ENCODE measurements at places on chromosomes 1 and 21. TPM values are rescaled to one million over a fixed set of nuclear protein-coding genes. Genes with fewer than 3 reads are reported as not detected.

- peak; percentile 59 for DNase-seq
These were observed 15.8 kb downstream of the THBS3 start for GRCh38 chr1:155191904-155192303.

- peak; percentile 21 for DNase-seq
These were observed 6.6 kb upstream of the ZNF669 start for GRCh38 chr1:247110627-247111258.

DNA sequence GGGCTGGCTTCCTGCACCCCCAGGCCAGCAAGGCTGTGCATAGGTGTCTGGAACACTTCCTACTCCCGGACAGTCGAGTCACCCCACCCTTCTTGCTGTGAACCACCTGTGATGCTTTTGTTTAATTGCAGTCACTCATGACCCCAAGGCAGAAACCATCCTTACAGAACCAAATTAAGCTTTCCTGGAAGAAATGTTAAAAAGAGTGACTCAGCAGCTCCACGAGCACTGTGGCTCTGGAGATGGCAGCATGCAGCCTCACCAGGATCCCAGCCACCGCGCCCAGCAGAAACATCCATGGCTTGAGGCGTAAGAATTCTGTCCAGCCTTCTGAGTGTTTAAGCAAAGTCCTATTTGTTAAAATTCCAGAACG, 28.8 kb downstream of the SNAP47 start:
- no peak for DNase-seq

DNA sequence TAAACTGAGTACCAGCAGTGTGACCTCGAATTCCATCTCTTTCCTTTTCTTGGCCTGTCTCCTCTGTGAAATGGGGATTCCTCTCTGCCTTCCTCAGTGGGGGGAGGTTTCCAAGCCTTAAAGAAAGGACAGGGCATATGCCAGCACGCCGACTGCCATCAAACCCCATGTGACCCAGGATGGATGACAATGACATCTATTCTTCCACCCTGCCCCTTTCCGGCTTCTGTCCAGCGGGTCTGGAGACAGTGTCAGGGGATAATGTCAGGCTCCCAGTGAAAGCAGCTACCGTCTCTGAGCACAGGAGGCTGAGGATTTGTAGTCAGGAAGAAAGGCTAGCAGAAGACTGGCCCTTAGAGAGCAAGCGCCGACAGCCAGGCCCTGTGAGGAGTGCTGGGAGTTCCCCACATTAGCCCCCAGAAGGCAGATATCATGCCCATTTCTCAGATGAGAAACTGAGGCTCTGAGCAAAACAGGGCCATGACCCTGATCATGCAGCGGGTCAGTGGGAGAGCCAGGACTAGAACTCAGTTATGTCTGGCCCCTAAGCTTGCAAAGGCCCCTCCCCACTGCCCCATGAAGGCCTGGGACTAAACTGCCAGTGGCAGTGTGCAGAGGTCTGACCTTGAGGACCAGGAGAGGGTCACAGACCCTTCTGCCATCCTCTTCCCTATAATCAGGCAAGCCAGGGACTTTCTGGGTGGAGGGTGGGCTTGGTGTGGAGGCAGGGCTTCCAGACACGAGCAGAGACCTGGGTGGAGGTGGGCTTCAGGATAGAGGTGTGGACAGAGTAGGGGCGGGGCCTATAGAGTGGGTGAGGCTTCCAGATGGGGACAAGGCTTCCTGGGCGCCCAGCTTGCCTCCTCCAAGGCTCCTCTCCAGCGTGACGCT, 30.1 kb downstream of the CDCA8 start:
- DNase-seq = no peak

DNA sequence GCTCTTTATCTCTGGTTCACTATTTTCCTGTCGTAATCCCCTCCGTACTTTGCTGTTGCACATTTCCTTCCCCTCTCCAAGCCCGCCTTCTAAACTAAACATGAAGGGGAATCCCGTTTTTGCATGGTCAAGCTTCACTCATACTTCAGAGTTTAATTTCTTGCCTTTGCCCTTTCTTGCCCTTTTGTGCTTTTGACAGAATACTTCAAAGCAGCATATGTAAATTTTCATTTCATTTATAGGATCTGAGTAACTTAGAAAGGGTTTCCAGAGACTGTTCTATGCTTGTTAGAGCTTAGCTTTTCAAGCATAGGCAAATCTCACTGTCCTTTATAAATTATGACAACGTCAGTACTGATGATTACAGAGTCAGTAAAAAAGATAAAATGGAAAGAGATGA, 27.7 kb downstream of the SPATA45 start:
- no peak for DNase-seq

The DMBX1 gene
- not detected for total RNA-seq

DNA sequence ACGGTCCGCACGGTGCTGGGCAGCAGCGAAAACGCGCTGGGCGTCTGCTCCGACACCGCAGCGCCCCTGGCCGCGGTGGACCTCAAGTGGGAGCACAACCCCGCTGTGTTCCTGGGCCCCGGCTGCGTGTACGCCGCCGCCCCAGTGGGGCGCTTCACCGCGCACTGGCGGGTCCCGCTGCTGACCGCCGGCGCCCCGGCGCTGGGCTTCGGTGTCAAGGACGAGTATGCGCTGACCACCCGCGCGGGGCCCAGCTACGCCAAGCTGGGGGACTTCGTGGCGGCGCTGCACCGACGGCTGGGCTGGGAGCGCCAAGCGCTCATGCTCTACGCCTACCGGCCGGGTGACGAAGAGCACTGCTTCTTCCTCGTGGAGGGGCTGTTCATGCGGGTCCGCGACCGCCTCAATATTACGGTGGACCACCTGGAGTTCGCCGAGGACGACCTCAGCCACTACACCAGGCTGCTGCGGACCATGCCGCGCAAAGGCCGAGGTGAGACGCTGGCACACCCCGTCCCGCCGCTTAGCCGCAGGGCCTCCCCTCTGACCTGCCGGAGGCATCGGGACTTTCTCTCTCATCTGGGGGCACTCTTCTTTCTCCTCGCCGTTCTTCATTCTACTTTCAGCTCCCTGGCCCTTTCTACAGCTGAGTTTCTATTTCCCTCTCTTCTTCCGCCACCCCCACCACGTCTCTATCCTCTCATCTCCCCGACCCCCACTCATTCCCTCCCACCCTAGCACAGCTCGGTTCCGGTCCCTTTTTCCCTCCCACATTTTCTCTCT, 1.0 kb downstream of the NPR1 start:
- DNase-seq = peak; percentile 77

The NTRK1 gene
- total RNA-seq = 1.5 TPM

The HORMAD1 gene
- total RNA-seq = 0.60 TPM

DNA sequence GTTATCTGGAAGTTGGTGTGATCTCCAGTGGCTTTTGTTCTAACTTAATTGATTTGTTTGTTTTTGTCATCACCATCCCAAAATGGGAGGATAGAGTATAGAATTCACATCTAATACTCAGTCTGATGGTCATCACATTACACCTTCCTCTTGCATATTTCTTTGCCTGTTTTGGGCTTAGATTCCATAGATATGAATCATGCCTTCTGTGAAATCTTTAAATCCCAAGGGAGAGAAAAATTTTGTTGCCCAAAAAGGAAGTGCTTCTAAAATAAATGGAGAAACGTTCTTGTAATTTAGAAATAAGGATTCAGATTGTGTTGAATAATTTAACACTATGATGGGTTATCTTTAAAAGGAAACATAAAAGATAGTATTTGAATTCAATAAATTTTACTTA, 446.0 kb upstream of the LRRC7 start:
- DNase-seq = no peak

DNA sequence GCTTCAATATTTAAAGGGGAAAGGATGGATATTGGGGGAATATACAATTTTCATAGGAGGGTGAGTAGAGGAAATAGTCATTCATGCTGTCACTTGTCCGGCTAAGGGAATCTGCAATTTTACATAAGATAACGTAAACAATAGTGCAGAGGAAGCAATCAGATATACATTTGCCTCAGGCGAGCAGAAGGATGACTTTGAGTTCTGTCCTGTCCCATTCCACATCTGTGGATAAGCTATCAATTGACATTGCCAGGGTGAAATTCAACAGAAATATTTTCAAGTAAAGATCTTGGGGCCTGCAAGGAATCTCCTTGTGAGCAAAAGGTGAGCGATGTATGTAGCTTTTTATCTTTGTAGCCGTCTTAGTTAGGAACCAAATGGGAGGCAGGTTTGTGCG, 32.6 kb downstream of the EVA1C start:
- DNase-seq = no peak

GRCh38 chr21:36699546-36700294, 805 bp downstream of the SIM2 start:
- DNase-seq = no peak

GRCh38 chr1:152502496-152503180, 8.0 kb upstream of the LCE5A start:
- no peak for DNase-seq

The ACTRT2 gene
- total RNA-seq = not detected

GRCh38 chr21:45326169-45326851, 38.6 kb upstream of the POFUT2 start:
- peak; percentile 40 for DNase-seq

GRCh38 chr1:172293429-172293828, 127.1 kb upstream of the C1orf105 start:
- no peak for DNase-seq

GRCh38 chr1:205004351-205004750, 38.7 kb upstream of the CNTN2 start:
- DNase-seq = no peak

The UCK2 gene
- total RNA-seq = 10.2 TPM

DNA sequence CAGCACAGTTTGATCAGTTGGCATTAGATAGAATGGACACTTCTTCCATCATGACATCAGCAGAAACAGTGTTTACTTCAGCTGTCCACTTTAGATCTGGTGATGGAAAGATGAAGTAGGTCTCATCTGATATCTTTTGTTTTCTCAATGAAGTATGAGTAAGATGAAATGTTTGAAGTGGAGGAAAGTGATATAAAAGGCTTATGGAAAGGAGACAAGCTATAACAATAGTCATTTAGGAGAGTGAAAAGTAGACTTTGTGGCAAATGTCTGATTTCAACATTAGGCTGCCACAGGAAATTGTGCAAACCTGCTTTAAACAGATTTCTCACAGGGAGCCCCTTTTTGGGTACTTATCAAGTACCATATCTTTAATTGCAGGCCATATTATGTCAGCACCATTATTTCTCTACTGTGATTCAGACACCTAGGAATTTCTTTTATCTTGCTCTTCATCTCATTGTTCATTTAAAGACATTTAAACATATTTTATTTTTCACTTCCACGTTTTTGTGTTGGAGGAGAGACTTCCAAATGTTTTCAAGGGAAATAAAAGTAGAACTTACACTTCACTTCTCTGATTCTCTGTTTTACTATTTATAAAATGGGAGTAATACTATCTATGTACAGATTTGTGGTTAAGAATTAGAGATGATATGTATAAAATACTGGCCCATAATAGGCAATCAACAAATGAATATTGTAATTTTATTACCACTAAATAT, 18.1 kb downstream of the PDC start:
- no peak for DNase-seq

DNA sequence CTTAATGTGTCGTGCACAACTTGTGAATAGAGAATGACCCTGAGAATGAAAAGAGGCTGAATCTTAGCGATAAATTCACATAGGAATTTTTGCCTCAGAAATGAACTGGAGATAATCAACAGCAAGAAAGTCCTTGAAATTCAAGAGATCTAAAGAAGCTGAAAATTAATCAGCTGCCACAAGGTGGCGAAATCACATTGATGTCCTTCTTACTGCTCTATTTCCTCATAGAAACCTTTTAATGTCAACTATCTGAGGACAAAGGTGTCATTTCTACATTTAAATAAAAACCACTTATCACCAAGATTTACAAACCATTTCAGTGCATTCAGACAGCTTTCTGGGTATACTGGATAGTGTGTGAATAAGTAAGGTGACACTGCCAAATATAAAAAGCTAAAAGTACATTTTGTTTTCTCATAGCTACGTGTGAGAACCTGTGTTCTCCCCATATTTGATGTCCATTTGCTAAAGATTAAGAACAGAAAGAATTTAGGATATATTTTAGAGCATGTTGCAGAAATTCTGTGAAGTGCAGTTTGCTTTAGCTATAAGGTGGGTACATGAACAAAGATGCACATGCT, 485.3 kb upstream of the PTBP2 start:
- DNase-seq = no peak

- DNase-seq = no peak
These were observed 9.4 kb downstream of the GLUL start for GRCh38 chr1:182381962-182382819.

GRCh38 chr21:45048026-45048698, 26.2 kb upstream of the ADARB1 start:
- no peak for DNase-seq

DNA sequence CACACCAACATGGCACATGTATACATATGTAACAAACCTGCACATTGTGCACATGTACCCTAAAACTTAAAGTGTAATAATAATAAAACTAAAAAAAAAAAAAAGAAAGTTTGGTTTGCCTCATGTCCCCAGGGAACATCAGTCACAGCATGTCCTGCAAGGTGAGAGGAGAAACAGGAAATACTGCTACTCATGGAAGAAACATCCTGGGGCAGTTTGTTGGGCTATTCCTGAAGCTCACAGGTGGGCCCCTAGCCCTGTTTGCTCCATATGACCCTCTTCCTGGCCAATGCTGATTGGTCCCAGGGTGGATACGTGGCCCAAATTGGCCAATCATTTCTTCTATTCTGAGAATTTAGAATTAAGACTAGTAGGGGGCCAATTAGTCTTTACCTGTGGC, 103.4 kb upstream of the ADAR start:
- DNase-seq = no peak

The TOR1AIP1 gene
- total RNA-seq = 59.8 TPM

- no peak for DNase-seq
These were observed 1.2 kb downstream of the MCOLN3 start for GRCh38 chr1:85047144-85047471.

GRCh38 chr1:50700214-50700613, 259.9 kb downstream of the FAF1 start:
- no peak for DNase-seq

The AK2 gene
- 123 TPM for total RNA-seq

GRCh38 chr1:44945967-44946366, 40.4 kb downstream of the EIF2B3 start:
- no peak for DNase-seq

The C1orf105 gene
- 3.2 TPM for total RNA-seq

- no peak for DNase-seq
These were observed 20.8 kb upstream of the TLCD4 start for GRCh38 chr1:95096218-95096841.

- DNase-seq = no peak
These were observed 47.5 kb downstream of the KIF1B start for GRCh38 chr1:10257851-10258250.

DNA sequence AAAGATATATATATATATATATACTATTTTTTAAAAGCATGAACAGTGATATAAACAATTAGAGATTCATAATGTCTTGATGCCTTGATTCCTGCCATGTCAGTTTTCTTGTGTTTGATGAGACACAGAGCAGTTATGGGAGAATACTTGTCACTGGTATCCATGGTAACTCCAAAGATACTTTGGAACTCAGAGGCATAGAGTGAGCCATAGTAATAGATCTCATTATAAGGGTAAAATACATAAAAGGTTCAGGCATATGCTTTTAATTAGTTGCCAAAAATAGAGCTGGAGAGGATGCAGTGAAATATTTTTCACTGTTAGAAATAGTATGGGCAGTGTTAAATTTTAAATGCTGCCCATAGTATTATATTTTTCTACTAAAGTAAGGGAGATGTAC, 134.1 kb downstream of the SYT14 start:
- DNase-seq = no peak
